Fibroblast of lung (primary cell): ENCODE measurements at places on chromosomes 6 and 20. TPM values are rescaled to one million over a fixed set of nuclear protein-coding genes. Genes with fewer than 3 reads are reported as not detected.

DNA sequence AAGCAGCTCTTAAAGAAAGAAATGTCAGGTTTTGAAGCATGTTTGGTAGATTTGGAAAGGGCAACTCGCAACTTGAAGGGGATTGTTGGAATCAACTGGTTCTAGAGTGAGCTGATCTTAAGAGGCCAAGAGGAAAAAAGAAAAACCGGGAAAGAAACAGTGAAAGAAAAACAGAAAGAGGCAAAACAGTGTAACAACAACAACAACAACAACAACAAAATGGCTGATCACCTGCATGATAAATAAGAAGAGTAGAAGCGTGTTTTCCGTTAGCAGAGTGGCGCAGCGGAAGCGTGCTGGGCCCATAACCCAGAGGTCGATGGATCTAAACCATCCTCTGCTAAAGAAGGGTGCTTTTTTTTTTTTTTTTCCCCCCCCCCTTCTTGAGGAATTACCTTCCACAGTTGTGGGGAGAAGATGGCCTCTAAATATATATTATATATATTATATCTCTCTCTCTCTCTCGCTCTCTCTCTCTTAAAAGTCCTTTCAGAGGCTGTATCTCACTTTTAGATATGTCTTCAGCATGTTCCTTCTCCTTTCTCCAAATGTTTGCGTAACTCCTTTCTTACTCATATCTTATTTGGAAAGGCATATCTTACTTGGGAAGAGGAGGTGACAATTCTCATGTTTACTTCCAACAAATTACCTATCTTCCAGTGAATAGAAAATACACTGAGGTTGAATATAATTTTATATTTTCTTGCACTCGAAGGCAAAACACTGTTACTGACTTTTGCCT lies 134.4 kb downstream of the OR2B2 start:
- H3K4me1 ChIP-seq = no peaks in the 10 kb centered on the region
- H3K27me3 ChIP-seq = no peaks in the 10 kb centered on the region
- H3K4me3 ChIP-seq = no peak overlapping the region
- DNase-seq = no peak
- H3K27ac ChIP-seq = no peak overlapping the region

DNA sequence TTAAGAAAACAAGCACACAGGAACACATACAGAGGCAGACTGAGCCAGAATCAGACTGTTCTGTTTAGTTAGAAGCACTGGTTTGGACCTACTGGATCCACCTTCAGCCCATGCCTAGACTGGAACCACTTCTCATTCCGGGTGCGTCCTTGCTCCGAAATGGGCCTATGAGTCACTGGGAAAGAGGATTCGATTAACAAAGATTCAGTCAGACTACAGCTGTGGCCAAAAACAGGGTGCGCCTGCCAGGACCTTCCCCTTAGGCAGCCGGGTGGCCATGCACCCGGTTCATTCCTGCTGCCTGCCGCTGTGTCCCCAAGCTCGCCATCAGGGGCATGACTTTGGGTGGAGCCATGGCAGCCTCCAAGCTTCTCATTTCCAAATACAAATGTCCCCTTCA lies 14.5 kb upstream of the KCNK5 start:
- no peak overlapping the region for H3K27ac ChIP-seq
- no peak overlapping the region for H3K4me3 ChIP-seq
- H3K4me1 ChIP-seq = no peaks in the 10 kb centered on the region

C6orf58 gene
- 0.05 TPM in 1 of 2 replicates, not detected in the other for polyA plus RNA-seq

CD93 gene
- 0.01 TPM in 1 of 2 replicates, not detected in the other for polyA plus RNA-seq

ADTRP gene
- 0.23 and 1.1 TPM in 2 replicates for polyA plus RNA-seq

MYT1 gene
- not detected in 2 replicates for polyA plus RNA-seq
